ENCODE measurements at places on chromosomes 6 and 20.

GRCh38 chr6:111339294-111339693, 143.7 kb downstream of the REV3L start:
- DNase-seq: no peak

DNA sequence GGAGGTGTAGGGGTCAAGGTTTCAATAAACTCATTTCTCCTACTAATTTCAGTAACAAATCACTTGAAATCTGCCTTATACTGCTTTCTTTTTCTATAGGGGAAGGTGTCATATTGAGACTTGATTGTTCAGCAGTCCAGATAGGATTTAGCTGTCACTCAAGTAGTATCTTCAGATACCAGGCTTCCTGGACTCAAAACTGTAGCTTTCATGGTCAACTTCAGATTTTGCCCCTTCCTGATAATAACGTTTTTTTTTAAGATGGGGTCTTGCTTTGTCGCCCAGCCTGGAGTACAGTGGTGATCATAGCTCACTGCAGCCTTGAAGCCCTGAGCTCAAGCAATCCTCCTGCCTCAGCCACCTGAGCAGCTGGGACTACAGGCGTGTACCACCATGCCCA, 77.8 kb downstream of the JAG1 start:
- DNase-seq: no peak

GRCh38 chr6:28898710-28898965, 25.1 kb downstream of the TRIM27 start:
- no peak for DNase-seq

GRCh38 chr6:30829639-30830255, 54.6 kb upstream of the DDR1 start:
- no peak for DNase-seq

GRCh38 chr6:35810971-35811698, 6.0 kb downstream of the LHFPL5 start:
- peak; percentile 28 for DNase-seq

DNA sequence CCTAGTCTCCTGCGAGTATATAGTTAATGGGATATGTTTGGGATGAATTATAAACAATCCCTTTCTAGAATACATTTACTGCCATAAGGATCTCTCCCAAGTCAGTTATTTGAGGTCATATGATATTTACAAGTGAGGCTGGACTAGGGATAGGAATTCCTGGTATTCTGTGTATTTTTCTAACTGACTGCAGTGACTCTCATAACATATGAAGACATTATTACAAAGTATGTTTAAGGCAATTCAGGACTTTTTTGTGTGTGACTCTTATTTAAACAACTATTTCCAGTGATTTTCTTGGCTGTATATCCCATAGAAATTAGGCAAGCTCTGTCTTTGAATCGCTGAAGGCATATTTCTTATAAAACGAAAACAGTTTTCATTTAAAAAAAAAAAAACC, 18.4 kb upstream of the TNFAIP3 start:
- peak; percentile 79 for DNase-seq

- DNase-seq: no peak
Observed at GRCh38 chr6:133193396-133193795, 47.8 kb upstream of the EYA4 start.

GRCh38 chr6:54988576-54988975, 142.0 kb downstream of the FAM83B start:
- no peak for DNase-seq

DNA sequence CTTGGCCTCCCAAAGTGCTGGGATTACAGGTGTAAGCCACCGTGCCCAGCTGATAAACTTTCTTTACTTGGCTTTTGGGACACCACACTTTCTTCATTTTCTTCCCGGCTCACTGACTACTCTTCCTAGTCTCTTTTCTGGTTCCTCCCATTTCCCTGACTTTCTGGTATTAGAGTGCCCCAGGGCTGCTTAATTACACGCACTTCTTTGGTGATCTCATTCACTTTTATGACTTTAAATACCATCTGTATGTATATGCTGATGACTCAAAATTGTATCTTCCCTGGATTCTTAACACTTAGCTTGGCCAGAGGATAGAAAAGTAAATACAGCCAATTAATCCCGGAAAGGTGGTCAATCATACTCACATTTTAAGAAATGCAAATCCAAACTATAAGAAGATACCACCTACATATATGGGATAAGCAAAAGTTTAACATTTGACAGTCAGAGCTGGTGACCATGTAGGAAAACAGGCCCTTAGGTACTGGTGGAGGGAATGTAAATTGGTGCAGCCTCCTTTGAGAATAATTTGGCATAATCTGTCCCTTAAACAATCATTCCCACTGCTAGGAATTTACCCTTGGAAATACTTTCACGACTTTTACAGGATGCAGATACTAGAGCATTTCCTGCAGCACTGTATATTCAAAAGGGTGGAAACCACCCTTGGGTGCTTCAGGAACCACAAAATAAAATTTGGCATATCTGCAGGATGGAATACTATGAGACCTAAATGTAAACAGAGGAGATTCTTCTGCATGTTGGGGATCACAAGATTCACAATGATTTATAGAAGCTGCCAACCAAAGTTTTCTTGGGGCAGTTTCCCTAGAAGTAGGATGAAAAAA, 9.4 kb upstream of the NANP start:
- no peak for DNase-seq

DNA sequence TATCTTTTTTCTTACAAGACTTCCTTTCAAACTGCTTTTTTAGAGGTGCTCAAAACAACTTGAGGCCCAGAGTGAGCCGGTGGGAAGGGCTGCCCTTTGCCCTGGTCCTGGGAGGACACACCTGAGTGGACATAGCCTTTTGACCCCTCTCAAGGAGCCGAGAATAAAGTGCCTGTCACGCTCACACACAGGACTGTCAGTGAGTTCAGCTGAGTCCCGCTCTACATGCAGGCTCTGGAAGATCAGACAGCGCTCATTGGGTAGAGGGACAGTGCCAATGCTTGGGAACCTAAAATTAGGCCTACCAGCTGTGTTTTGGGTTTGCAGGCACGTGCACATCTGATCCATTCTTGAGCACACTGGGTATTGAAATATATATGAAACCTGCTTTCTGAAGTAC, 387.8 kb downstream of the CD83 start:
- no peak for DNase-seq

GRCh38 chr20:6855796-6856195, 88.3 kb downstream of the BMP2 start:
- no peak for DNase-seq

GRCh38 chr20:63461104-63461763, 11.2 kb downstream of the KCNQ2 start:
- peak; percentile 16 for DNase-seq

DNA sequence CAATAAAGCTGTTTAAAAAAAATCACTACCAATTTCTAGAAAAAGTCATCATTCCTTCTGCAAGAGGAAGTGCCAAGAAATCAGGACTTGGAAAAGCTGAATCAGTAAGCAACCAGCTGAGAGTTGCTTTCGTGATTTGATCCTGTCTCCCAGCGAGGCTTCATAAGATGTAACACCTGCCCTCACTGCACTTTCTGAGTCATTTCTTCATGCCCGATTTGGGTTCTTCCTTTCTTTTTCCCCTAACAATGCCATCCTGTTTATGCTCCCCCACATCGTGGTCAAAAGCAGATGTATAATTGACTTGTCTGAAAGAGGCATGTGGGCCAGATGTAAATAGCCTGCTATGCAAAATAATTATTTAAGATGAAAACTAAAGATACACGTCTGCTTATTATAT, 52.1 kb downstream of the RIPOR2 start:
- no peak for DNase-seq

- DNase-seq: no peak
Observed at GRCh38 chr20:62782893-62783278, 13.4 kb upstream of the MRGBP start.

DNA sequence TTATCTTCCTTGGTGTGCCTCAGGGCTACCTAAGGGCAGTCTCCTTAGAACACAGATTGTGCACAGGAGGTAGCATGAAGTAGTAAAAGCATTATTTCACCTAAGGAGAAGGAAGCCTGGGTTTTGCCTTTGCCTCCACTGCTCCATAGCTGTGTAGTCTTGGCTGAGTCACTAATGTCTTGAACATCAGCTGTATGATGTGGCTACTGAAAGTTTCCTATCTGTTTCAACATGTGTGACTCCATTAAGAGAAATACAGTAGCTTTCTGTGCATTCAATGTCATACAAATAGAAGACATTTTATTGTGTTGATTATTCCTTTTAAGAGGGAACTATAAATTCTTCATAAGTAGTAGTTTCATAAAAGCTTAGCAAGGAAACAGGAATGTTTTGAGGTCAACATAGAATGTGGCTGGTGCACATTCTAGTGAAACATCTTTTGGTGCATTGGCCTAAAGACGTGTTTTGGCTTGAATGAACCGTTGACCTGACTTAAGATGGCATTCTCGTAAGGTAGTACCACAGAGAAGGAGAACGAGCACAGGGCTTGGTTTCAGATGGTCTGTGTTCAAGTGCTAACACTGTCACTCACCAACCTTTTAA, 70.6 kb downstream of the CTNNBL1 start:
- DNase-seq: no peak

DNA sequence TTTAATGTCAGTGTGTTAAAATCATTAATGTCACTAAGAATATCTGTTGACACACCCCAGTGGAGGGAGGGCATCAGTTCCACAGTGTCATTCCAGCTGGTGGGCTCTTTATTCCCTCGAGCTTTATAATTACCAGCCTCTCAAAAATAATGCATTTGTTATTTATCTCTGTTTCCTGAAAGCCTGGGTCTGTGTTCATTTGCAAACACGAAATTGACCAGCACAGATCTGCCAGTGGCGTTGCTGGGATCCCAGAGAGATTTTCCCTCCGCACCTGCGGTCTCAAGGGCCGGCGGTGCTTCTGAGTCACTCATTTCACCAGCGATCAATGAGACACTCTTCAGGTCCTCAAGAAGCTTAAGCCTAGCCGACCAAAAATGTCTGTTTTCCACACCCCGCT, 5.7 kb upstream of the PYGB start:
- DNase-seq: no peak

GRCh38 chr20:59701236-59701635, 96.9 kb downstream of the PHACTR3 start:
- no peak for DNase-seq

- DNase-seq: no peak
Observed at GRCh38 chr6:151804585-151805285, 2.7 kb upstream of the ESR1 start.

DNA sequence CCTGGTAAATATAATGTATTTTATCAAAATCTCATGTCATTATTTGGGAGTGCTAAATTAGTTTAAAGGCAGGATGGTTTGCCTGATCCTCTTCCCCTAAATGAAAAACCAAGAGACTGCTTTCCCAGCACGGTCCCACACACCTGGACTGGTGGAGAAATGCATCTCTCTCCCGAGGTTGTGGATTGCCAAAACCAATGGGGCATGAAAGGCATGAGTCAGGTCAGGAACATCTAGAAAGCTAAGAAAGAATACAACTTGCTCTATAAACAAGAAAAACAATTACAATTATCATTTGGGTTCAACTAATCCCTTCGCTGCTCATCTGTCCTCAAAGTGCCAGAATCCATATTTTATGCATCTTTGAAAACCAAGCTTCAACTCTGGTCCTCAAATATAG, 308.3 kb upstream of the IRAK1BP1 start:
- no peak for DNase-seq

GRCh38 chr20:61461461-61461860, 209.4 kb downstream of the CDH4 start:
- DNase-seq: no peak

GRCh38 chr6:53375847-53376246, 27.1 kb upstream of the ELOVL5 start:
- DNase-seq: no peak

DNA sequence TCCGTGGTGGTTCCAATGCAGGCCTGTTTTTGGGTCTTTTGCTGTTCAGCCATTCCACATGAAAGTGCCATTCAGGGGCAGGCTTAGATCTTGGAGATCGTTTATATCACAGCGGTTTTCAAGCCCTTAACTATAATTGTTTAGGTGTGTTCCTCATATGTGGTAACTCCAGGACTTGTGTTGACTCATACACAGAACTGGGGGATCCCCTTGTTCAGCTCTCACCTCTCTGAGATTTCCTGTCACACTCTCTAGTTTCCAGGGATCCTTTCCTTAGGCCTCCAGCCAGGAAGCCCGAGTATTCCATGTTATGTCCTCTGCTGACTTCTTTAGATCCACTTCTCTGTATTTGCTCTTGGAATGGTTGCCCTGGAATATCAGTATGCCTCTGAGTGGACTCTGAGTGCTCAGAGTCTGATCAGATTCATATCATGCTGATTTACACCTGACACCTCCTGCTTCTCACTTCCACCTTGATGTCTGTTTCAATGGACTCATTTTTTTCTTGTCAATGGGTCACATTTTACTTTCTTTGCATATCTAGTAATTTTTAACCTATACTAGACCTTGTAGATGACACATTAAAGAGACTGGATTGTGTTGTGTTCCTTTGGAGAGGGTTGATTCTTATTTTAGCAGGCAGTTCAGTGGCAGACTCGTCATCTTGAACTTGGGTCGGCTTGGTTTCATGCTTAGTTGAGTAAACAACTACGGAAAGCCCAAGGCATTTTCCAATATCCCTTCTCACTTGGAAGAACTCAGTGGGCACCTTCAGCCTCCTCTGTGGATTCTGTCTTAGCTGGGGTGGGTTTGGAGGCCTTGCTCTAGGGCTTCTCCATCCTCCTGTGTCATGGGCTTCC, 13.1 kb downstream of the NTSR1 start:
- DNase-seq: no peak

DNA sequence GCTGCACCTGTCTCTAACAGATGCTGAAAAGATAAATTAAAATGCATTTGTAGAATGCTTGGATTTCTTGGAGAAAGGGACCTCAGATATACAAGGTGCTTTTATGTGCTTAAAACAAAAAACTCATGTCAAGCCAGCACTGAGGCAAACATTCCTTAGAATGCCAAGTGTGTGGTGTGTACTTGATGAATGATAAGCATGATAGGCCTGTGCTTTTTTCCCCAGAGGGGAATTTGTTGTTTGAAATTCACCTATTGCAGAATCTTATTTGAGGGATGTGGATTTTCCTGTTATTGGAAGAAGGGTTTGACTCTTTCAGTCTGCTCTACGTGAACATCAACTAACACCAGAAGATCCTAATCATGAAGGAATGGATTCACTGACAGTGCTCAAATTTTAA, 28.8 kb downstream of the TTI1 start:
- DNase-seq: no peak

Data from suppressor macrophage treated with lipopolysaccharide for 1 hour (primary cell).